ENCODE measurements at places on chromosomes 7 and 10. TPM values are rescaled to one million over a fixed set of nuclear protein-coding genes. Genes with fewer than 3 reads are reported as not detected.

SFRP4 gene
- total RNA-seq = not detected

SLC39A12 gene
- total RNA-seq = not detected

ZNF22 gene
- total RNA-seq = 36.1 TPM

DIP2C gene
- 0.44 TPM for total RNA-seq

EMX2 gene
- total RNA-seq = not detected

GALNT11 gene
- total RNA-seq = 20.3 TPM

C7orf57 gene
- 0.92 TPM for total RNA-seq

DYNC1I1 gene
- total RNA-seq = not detected
